Naive thymus-derived CD4-positive, alpha-beta T cell (primary cell): ENCODE measurements at places on chromosomes 12 and 14. TPM values are rescaled to one million over a fixed set of nuclear protein-coding genes. Genes with fewer than 3 reads are reported as not detected.

IAPP gene
- not detected for total RNA-seq

GRCh38 chr12:91857813-91858542 is 287.7 kb downstream of the BTG1 start:
- no peak for DNase-seq

- no peak for DNase-seq
Observed at GRCh38 chr12:89236748-89237383, 115.4 kb downstream of the DUSP6 start.

DNA sequence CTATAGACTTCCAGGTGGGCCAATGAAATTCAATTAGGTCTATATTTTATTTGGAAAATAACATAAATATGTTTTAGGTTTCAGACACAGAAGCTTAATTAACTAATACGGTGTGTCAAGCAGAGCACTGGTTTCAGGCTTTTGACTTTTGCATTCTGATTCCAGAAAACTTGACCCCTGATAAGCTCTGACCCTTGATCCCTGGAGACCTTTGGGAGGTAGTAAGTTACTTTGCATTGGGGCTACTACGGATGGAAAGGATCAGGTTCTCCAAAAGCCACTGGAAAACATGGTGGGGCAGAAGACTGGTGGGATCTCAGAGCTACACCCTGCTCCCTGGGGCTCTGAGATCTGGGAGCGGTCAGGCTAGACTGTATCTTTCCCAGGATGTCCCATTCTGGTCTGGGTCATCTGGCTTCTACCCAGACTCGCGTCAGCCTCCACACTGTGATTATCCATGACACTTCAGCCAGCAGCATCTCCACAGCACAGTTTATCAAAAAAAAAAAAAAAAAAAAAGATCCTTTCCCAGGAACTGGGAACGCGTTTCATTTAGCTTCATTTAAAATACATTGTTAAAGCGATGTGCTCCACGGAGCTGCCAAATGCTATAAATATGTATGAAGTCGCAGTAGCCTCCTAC is 17.8 kb upstream of the EMP1 start:
- no peak for DNase-seq
